HS-5 (cell line): ENCODE measurements at places on chromosomes 2 and 18.

- no peak for DNase-seq
These were observed 278.6 kb downstream of the DSC3 start for GRCh38 chr18:30763902-30764350.

DNA sequence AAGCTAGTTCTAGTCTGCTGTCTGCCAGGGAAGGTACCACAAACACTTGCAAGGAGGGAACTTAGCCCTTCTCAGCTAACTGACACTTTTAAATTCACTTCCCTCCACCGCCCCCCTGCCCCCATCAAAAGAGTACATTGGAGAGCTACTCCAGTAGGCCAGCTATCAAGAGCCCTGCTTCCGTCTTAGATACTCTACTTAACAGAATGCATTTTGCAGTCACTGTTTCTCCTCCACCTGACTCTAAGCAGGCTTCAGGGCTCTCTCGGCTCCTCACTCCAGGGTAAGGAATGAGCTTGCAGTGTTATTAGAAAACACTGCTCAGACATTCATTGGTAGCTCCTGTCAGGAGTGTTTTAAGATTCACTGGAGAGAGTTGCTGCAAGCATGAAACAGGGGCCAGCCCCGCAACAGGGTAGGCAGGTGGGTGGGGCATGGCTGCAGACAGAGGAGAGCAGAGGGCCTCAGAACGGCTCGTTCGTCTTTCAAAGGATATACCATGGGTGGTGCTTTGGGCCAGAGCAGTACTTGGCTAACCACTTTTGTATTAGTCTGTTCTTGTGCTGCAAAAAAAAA is 35.3 kb upstream of the PDCL3 start:
- no peak for DNase-seq

GRCh38 chr2:167942366-167943081 is 304.9 kb downstream of the STK39 start:
- DNase-seq = no peak

- DNase-seq = no peak
These were observed 120.6 kb upstream of the EML6 start for GRCh38 chr2:54602736-54603322.

DNA sequence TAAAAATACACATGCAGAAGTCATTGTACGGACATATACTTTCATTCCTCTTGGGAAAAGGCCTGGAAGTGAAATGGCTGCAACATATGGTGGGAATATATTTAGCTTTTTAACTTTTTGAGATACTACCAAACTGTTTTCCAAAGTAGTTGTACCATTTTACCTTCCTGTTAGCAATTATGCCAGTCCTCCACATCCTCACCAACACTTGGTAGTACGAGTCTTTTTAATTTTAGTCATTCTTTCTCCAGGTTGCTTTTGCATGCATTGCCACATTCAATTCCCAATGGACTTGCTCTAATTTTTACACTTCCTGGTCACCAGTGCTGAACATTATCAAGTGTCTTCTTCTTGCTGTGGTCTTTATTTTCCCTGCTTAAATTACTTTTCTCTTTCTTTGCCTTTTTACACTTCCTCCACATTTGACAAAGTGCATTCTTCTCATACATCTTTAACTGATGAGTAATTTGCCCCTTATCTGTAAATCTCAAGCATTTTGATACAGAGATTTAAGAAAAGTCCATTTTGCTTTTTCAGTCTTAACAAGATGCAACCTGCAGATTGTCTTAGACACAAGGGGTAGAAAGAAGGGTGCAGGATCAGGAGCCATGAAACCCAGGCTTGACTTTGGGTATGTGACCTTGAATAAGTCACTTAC is 14.5 kb downstream of the VIT start:
- DNase-seq = no peak

DNA sequence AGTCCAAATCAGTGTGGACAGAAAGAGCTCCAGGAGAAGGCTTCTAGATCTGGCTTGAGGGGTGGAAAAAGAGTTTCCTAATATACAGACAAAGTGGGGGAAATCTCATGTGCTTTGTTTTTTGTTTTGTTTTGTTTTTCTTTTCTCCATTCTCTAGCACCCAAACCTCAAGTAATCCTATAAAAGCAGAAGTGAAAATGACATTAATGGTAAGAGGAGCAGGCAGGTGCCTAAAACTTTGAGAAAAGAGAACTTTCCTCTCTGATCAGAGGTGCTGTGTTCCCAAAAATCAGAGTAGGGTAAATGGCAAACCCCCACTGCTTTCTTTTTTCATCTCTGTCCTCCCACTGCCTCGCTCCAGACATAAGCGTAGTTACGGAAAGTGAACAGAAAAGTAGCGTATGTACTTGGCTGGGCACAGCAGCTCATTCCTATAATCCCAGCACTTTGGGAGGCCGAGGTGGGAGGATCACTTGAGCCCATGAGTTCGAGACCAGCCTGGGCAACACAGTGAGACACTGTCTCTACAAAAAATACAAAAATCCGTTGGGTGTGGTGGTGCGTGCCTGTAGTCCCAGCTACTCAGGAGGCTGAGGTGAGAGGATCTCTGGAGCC is 77.8 kb downstream of the FAM161A start:
- no peak for DNase-seq

GRCh38 chr2:29202819-29203495 is 87.7 kb downstream of the CLIP4 start:
- DNase-seq = no peak

DNA sequence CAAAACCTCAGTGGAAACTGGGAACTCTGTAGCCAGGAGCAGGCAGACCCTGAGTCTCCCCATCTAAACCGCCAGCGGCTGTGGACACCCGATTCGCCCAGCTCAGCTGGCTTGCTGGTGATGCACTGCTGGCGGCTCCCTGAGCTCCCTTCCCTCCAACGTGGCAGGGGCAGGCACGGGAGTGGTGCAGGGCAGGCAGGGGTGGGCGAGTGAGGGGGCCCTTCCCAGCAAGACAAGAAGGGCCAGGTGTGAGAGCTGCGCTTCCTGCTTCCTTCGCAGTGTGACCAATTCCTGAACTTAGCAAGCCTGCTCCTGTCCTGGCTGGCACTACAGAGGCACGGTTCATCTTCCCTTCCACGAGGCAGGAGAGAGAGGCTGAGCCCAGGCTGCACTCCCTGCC is 12.3 kb upstream of the SEMA4C start:
- DNase-seq = no peak

DNA sequence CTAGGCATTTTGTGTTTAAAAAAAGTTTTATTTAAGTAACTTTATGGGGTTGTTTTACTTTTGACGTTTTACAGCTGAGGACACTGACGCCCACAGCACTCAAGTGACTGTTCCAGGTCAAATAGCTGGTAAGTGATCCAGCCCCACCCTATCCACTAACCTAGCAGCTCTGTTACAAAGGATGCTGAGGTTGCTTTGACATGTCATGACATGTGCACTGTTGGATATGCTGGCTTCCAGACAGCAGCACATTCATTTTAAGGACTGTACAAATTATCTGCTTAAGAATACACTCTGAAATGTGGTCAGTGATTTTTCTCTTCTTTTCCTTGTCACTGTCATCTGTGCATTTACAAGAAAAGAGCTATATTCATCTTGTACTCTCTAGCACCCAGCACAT is 417.5 kb downstream of the ZEB2 start:
- DNase-seq = no peak

- no peak for DNase-seq
These were observed 109.9 kb downstream of the MSTN start for GRCh38 chr2:189952536-189953109.

GRCh38 chr2:97701851-97702465 is 11.4 kb upstream of the ZAP70 start:
- DNase-seq = no peak

GRCh38 chr2:161246281-161246680 is 61.9 kb upstream of the PSMD14 start:
- no peak for DNase-seq

DNA sequence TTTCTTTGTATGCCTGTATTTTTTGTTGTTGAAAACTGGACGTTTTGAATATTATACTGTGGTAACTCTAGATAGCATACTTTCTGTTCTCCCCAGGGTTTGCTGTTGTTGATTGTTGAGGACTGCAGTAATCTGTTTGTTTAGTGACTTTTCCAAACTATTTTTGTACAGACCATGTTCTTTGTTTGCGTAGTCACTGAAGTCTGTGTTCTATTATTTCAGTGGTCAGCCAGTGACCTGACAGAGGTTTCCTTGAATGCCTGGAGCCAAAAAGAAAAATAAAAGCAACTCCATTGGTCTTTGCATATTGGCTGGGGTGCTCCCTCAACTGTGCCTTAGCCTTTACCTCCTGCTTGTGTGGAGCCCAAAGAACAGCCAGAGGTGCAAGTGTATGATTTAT is 42.7 kb upstream of the PHLPP1 start:
- DNase-seq = no peak

DNA sequence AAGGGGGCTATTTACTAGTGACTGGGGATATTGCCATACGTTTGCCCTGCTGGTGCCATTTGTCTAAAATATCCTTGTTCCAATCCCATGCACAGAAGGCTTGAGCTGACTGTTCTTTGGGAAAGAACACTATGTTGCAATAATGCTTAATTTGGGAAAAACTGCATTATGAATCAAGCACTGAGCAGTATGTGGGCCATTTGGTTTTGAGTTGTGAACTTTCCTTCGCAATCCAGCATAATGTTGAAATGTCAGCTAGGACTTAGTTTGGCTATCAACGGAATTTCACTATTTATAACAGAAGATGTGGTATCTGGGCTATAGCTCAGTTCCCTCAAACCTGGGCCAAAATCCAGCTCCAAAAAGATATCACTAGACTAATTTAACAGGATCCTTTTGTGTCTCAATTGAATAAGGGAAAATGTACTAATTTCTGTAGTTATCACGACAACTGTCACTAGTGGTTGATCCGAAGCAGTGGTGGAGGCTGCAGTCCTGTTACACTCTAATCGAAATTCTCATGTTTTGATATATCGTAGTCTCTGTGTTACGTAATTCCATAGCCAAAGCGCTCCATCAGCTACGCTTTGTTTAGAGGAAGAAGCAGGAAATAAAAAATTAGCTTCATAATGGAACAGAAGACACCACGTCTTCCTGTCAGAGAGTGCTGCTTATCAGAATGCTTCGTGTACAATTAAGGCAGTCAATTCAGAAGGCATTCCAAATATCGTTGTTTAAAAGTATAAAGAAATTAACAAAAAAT is 686.8 kb upstream of the SALL3 start:
- no peak for DNase-seq

DNA sequence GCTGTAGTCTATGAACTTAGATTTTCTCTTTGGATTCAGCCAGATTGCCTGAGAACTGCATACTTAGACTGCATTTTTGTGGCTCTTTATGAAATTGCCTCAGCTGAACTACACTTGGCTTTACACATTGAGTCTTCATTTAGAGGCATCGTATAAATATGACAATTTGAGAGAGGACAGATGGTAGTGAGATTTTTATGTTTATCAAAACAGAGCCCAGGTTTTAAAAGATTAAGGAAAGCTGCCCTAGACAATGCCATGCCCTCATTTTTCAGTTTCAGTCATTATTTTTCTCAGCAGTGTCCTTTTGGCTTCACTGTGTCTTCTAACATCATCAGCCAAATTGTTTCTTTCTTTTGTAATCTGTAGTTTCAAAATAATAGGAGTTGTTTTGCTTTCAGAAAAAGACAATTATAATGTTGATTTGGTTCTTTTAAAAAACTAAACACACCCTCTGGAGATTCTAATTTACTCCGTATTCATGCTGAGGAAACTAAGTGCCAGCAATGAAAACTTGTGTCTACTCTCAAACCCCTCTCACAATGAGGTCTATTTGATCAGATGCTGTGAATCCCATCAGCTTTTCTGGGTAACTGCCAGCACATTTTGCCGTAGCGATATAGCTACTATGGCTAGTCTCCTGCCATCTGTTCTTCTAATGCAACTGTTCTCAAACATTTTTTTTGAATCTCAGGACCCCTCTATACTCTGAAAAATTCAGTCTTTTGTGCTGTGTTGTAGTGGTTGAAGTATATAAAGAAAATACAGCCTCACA is 46.2 kb downstream of the TWSG1 start:
- no peak for DNase-seq

DNA sequence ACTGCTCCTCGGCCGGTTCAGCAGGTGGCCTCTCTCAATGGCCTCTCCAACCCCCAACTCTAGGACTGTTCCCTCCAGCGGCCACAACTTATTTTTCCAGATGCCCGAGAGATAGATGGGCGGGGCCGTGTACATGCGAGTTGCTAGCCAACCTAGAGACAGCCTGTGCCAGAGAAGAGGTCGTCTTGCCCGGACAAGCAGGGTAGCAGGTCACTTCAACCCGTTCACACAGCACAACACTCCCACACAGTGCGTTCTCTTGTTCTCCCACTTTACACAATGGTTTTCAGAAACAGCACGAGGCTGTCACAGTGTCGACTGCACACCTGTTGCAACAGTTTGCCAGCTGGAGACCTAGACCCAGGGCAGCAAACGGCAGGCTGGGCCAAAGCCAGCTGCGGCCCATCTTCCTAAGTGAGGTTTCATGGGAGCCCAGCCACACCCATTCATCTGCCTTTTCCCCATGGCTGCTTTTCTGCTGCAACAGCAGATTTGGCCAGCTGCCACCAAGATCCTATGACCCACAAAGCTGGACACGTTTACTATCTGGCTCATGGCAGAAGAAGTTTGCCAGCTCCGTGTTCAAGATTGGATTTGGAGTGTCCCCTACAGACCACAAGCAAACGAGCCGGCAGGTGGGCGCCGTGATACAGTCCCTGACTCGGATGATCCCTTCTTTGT is 7.3 kb upstream of the PRLH start:
- DNase-seq = no peak

GRCh38 chr2:104109356-104109755 is 744.6 kb upstream of the POU3F3 start:
- DNase-seq = no peak

DNA sequence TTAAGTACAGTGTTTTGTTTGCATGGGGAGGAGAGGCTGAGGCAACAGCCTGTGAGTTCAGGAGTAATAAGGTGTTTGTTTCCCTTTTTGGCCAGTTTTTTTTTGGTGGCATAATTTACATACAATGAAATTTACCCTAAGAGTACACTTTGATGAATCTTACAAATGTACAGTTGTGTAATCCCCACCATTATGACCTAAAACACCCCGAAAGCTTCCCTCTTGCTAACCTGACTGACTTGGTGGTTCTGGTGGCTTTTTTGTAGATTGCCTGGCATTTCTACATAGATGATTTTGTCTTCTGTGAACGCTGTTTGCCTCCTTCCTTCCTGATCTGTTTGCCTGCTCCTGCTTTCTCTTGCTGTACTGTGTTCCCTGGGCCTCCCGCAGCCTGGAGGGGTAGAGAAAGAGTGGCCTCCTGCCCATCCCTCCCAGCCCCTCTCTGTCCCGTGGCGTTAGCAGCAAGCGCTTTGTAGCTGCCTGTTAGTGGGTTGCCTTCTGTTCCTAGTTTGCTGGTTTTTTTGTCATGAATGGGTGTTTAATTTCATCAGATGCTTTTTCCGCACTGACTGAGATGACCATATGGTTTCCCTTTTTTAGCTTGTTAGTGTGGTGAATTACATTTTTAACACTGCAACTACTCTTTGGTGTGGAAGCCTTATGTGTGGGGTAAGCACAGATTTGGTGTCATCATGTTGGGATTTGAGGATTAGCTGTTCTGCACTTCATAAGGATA is 32.1 kb downstream of the ASAP2 start:
- DNase-seq = no peak

DNA sequence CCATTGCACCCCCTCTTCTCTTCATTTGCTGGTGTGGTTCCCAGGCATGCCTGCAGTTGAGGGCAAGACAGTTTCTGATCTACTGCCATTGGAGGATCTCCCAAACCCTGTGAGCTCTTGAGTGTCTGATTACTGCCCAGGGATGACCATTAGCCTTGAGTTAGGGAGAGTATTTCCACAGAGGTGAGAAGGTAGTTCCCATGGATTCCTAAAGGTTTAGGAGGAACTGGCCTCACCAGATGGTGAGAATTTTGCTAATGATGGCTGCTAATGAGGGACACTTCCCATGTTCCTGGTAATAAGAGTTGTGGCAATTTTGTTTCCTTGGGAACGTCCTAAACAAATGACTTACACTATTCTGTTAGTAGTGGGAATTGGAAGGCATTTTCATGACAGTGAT is 42.5 kb downstream of the PTPRM start:
- DNase-seq = no peak
